ENCODE measurements at places on chromosomes 5 and 9. TPM values are rescaled to one million over a fixed set of nuclear protein-coding genes. Genes with fewer than 3 reads are reported as not detected.
A peak's percentile ranks its signal among the peaks of the same experiment; 100 is the strongest.

FAM151B gene
- 1.4 TPM for polyA plus RNA-seq

PPIC gene
- 30.6 TPM for polyA plus RNA-seq

DNA sequence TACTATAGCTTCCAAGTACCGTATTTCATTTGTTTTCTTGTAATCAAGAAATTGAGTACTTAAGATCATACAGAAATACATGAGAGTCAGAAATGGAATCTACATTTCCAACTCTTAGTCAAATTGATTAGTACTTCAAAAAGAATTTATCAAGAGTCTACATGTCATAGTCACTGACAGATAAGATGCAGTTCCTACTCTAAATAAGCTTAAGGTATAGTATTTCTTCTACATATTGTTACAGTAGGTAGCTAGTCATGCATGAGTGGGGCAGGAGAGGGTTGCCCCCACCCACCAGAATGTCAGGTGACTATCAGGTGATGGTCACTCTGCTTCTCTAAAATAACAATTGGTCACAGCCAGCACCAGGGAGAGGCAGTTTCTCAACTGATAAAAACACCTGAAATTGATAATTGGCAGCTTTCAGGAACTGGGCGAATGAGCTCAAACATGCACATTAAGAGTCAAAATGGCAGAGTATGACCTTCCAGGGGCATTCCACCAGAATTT, 2.9 kb downstream of the BAAT start:
- no peak for DNase-seq

- no peak for DNase-seq
These were observed 271.2 kb downstream of the SLIT3 start for GRCh38 chr5:169029661-169030274.

DNA sequence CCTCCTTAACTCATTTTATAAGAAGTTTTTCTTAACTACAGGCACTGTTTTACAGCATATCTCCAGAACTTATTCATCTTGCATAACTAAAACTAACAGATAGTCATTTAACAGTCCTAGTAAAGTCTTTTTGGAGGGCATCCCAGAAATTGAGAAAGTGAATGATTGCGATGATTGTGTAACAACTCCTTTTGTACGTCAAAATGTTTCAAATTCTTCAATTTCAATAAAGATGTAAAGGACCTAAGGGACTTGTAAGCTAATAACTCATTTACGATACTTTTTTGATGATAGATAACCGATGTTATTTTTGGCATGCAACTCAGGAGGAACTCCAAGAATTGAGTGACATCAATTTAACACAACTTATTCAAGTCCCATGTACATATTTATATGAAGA, 42.7 kb downstream of the SVEP1 start:
- no peak for DNase-seq

DNA sequence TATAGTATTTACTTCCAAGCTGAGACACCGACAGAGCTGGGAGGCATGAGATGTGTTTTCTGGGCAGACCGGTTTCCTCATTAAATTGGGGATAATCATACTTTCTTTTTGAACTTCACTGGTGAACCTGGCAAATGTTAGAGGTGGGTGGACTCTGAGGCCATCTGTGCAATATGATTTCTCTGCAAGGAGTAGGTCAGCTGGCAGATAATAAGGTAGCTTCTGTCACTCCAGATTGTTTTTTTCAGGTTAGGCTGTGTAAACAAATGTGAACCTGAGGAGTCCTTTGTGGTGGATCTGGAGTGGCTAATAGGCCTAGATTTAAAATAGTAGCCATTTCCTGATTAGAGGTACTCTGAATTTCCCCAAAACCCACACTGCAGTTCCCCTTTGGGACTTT, 75.4 kb upstream of the S1PR3 start:
- no peak for DNase-seq

DNA sequence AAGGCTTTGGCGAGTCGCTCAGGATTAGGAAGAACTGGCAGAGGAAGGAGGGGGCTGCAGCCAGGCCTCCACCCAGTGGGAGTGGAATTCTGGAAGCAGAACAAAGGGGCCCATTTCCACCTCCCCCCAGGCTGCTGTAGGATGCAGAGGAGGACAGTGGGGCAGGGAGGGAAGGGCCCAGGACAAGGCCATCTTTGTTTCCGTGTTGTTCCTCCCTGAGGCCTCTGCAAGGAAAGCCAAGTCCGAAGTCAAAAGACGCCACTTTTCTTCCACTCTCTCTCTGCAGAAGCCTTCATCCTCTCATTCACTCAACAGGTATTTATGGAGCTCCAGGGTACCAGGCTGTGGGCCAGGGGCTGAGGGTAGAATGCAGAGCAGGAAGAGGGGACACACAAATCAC, 70.7 kb downstream of the ENTREP1 start:
- no peak for DNase-seq

DNA sequence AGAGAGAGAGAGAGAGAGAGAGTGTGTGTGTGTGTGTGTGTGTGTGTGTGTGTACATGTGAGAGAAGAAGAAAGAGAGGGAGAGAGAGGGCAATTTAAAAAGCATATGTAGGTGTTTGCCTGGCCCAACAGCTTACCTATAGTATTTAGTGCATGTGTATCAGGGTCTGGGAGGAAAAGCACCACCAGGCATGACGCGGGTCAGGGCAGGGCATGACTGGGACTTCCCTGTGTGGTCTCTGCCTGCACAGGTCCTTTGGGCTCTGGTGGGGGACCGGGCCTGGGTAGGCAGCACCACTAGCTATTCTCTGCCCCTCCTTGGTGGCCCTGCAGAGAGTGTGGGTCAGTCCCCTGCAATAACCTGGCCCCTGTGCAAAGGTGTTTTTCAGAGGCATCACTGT, 16.1 kb downstream of the IL9 start:
- no peak for DNase-seq

DNA sequence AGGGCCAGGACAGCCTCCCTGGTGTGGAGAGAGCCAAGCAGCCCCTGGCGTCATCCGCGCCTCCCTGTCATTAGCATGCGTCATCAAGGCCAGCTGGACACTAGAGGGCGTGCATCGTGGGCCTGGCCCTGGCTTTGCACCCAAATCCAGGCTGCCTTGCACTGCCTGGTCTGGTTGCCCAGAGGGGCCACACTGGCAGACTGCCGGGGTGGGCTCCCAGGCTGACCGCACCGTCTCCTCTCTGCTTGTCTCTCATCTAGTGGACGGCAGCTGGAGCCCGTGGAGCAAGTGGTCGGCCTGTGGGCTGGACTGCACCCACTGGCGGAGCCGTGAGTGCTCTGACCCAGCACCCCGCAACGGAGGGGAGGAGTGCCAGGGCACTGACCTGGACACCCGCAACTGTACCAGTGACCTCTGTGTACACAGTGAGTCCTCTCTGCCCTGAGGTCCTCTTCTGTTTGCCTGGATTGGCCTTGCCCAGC, 29.0 kb downstream of the HK3 start:
- no peak for DNase-seq

DNA sequence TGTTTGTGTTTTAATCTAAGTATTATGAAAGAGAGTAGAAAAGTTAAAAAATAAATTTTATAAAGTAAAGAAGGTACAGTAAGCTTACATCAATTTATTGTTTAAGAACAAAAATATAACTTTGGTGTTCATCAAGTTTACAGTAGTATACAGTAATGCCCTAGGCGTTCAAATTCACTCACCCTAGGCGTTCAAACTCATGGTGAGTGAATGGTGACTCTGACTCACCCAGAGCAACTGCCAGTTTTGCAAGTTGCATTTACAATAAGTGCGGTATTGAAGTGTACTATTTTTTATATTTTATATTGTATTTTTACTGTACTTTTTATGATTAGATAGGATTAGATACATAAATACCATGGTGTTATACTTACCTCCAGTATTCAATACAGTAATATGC, 421.3 kb downstream of the CDH12 start:
- no peak for DNase-seq

GRCh38 chr5:116574367-116575325, at the start of gene SEMA6A:
TSS of gene SEMA6A (minus strand) at chr5:116574823. CDS start at chr5:116504944, 69,879 bp downstream.
- peak; percentile 94 for DNase-seq

DNA sequence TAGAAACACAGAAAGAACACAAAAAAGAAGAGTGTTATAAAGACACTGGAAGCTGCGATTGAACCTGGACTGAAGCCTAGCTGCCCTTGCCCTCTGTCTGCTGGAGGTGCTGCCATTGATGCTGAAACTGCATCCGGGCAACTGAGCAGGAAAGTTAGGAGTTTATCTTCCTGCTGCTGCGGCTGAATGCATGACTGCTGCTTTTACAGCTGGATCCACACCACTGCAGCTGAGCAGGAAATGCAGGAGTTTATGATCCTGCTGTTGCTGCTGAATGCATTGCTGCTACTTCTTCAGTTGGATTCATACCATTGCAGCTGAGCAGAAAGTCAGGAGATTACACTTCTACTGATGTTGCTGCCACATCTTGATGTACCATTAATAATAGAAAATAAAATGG, 21.8 kb upstream of the JAKMIP2 start:
- DNase-seq = no peak

ZNF454 gene
- polyA plus RNA-seq = 6.0 TPM

DNA sequence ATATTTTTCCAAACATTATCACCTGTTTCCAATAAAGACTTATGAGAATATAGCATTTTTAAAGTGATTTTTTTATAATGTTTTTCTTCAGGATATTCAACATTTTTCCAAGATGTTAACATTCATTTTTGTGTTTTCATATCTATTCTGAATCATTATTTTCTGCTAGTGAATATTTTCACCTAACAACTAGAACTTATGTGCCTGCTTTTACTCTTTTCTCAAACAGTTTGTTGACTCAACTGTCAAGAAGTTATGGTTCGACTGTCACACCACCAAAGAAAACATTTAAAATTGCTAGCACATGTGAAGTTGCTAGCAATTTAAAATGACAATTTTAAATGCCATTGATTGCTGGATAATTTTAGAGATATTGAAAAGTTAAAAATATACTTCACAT, 343.3 kb upstream of the CDH9 start:
- no peak for DNase-seq

GRCh38 chr5:52789851-52790250, 2.1 kb downstream of the ITGA1 start:
- DNase-seq = no peak

- no peak for DNase-seq
These were observed 59.8 kb downstream of the CPLANE1 start for GRCh38 chr5:37189355-37189754.

DNA sequence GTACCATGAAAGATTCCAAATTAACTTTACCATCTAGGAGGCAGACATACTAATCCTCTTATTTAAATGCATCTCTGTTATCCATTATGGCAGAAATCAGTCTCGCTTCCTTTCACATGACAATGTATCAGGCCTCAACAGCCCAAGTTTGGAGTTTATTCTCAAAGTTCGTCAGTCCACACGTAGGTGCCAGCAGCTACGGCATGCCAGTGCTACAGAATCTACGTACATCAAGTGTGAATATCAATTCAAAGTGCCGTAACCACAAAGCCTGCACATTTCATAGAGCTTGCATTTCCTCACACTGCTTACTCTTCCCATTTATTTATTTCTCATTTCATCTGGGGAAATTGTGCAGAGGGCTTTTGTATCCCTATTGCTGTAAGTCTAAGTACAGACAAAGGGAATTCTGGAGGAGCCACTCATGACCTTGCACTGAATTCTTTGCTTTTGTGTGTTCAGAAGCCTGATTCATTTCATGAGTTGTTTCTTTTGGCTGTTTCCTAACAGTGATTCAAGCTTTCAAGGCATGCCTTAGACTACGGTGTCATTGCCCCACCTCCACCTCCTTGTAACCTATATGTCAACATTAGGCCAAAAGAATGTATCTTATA, 10.0 kb downstream of the ENC1 start:
- DNase-seq = no peak

DNA sequence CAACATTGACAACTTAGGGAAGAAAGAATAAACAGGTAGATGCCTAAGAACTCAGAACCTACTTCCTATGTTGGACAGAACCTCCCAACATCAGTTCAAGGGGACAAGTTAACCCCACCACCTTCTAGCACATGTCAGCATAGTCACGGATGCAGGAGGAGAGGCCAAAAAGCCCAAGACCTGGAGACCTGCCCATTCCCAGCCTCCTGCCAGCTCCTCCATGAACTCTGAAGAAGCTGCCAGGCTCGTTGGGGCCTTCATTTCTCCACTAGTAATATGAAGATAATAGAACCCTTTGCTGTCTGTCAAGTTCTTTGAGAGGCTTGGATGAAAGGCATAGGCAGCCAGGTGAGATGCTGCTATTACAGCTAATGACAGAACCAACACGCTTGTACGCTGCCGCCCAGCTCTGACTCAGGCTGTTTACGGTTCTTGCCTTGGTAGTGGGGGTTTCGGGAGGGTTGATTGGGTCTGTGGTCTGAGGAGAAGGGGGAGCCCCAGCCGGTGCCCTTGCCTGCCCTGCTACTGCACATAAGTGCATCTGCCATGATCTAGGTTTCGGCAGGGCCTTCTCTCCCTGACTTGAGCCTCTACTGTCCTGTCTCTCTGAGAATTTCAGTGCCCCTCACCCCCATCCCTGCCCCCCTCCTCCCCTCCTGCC, 82.2 kb downstream of the NRG2 start:
- no peak for DNase-seq

- DNase-seq = peak; percentile 30
These were observed 483 bp downstream of the FBXL7 start for GRCh38 chr5:15500325-15501001.

BHMT gene
- 275 TPM for polyA plus RNA-seq

DNA sequence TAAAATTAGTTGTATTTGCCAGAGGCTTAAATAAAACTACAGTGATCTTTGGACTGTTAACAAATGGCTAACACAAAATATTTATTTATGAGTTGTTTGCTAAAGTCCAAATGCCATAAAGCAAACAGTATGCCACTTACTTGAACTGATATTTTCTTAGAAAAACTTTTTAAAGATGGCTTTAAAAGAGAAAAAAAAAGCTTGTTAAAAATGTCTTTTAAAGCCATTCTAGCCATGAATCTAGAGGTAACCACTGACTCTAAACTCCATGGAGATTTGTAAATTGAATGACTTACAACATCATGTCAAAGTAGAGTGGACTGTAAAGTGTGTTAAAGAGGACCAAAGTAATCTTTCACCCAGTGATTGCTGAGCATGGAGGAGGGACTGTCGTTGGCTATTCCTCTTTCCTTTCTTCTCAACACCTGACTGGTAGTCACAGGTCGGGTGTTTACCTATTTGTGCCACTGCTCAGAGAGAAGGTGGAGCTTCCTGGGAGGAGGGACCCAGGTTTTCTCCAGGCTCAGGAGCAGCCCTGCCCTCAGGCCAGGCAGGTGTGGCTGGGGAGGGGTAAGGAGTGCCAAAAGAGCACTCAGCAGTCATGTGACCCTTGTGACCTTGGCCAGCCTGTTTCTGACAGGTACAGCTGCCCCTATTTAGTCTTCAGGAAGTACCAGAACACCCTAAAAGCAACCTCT, 69.1 kb upstream of the TJP2 start:
- DNase-seq = no peak

ACOT12 gene
- 0.84 TPM for polyA plus RNA-seq

DNA sequence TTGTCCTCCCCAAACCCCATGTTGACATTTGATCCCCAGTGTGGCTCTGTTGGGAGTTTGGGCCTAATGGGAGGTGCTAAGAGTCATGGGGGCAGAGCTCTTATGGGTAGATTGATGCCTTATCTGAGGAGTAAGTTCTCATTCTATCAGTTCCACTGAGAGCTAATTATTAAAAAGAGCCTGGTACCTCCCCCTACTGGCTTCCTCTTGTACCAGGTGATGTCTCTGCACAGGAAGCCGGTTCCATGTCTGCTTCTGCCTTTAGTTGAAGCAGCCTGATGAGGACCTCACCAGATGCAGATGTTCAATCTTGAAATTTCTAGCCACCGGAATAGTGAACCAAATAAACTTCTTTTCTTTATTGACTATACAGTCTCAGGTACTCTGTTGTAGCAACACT, 10.8 kb downstream of the GABRB2 start:
- DNase-seq = no peak

- DNase-seq = no peak
These were observed 53.3 kb downstream of the MEGF10 start for GRCh38 chr5:127343866-127344265.
